ENCODE measurements at places on chromosomes 4 and X.

- DNase-seq: no peak
These were observed 25.2 kb upstream of the SMIM10L2A start for GRCh38 chrX:135396566-135396965.

DNA sequence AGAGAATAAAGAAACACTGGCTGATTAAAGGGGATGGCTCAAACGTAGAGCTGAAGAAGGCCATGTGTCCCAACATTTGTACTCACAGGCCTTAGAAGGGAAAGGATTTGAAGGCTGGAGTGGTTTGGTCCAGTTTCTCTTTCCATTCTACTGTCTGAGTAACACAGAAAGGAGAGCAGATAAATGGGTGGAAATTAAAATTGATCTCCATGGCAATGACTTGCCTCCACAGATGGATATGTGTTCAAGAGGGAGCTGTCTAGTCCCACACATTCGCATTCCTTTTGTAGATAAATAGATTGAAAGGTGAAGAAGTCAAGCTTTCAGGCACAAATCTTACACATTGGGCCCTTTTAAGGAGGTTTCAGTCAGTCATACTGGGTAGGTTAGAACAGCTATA lies 74.6 kb downstream of the DOCK11 start:
- no peak for DNase-seq

- peak; percentile 42 for DNase-seq
These were observed 16.8 kb downstream of the STIM2 start for GRCh38 chr4:26877406-26877805.

DNA sequence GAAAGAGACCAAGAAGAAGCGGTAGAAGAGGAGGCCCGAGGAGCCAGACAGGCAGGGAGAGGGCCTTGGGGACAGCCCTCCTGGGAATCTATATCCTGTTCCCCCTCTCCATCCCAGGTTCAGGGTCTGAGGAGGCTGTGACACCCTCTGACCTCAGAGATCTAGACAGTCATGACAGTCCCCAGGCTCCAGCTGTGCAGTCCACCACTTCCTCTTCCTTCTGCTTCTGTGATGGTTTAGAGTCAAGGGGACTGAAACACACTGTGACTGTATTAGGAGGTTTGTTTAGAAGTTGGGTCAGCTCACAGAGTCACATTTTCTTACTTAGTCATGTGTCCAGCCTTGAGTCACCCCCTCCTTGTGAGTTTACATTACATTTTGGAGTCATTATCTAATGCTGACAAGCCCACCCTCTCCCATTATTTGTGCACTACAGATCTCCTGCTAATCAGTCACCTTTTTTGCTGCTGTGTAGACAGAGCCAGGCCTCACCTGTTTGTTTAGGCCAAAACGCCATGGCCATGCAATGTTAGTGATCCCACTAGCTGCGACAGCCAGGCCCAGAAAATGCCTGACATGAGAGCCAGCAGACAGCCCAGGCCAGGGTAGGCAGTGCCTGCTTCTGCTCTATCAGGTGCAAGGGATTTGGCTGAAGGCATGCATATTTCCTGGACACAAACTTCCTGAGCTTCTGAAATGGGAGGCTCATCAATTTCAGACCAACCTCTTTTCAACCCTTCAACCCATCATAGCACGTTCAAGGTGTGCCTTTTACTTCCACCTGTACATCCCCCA lies 26.0 kb downstream of the MANBA start:
- DNase-seq: peak; percentile 10

- DNase-seq: peak; percentile 5
These were observed 58.2 kb upstream of the DKK2 start for GRCh38 chr4:107094332-107094731.

DNA sequence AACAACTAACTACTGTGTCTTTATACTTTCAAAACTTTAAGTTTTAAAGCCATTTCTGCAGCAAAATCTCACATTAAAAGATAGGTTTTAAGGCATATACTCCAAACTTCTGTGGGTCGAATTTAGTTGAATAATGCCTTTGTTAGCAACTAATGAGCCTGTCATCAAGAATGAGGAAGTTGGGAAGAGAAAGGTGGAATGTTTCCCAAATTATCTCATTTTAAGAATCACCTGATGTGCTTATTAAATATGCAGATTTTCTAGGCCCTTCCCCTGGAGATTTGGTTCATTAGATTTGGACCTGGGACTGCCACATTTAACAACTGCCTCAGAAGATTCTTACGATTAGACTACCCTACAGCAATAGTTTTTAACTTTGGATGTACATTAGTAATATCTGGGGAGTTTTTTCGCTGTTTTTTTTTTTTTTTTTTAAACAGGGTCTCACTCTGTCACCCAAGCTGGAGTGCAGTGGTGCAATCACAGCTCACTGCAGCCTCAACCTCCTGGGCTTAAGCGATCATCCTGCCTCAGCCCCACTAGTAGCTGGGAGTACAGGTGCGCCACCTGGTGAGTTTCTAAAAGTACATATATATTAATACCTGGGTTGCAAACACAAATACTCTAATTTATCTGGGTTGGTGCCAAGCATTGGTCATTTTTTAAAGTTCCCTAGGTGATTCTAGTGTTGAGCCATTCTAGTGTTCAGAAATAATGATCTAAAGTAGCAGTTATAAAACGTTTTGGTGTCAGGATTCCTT lies 16.1 kb upstream of the TASL start:
- DNase-seq: peak; percentile 27

DNA sequence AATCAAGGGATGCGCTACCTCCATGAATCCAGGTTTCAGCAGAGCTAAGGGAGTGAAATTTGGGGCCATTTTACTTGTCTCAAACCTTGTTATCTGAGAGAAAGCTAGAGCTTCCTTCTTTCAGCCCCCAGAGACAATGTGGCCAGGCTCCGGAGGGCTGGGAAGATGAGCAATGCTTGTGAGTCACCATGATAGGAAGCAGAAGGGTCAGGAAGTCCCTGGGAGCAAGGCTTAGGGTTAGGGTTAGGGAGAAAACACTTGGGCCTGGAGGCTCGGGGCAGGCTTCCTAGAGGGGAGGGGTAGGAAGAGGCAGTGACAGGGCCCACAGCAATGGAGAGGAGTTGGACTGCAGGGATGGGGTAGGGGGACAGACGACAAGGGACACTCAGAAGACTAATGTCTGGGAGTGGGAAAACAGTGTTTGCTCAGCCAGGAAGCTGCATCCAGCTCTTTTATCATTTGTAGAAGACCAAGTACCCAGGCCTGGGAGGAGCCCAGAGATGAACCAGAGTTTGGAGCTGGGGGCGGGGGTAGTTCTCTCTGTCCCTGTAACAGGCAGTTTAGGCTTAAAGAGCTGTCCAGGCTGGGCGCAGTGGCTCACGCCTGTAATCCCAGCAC lies 16.4 kb upstream of the PORCN start:
- no peak for DNase-seq

- DNase-seq: no peak
These were observed 386.7 kb upstream of the IGFBP7 start for GRCh38 chr4:57496697-57497471.

DNA sequence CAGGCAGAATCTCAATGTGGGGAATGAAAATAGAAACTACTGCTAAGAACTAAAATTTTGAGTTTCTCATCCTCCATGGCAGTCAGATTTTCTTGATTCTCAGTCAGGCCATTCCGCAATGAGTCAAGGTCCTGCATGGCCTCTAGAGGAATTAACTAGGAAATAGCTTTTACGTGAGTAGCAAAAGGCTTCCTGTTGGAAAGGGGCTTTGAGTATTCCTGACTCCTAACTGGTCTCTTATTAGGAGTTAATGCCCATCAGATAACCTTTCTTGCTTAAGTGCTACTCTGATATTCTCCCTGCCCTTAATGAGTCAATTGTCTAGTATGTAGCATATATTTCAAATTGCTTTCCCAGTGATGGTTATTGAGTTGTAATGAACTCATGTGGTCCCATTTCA lies 65.7 kb upstream of the ARHGAP24 start:
- DNase-seq: no peak

DNA sequence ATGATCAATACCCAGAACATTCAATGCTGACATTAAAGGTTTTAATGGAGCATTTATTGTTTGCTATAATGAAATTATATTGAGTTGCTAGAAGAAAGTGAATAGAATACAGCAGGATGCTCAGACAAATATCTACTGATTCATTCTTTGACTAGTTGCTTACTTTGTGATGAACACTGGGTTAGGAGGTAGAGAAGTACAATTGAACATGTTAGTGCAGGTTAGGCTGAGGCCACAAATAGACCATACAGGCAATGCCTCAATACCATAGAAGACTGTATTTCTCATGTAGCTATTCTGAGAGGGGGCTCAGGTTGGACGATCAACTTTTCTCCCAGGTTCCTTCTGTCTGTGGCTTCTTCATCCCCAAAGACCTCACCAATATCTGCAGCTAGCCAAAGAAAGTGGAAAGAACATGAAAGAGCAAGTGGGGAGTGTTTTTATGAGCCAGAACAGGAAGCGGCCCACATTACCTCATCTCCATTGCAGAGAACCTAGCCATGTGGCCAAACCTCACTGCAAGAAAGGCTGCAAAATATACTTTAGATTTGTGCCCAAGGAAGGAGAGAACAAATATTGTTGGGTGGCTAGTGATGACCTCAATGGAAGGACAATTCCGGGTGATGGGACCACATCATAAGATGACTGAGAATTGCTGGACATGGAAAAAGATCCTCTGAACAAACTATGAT lies 180.3 kb upstream of the GATB start:
- DNase-seq: no peak

DNA sequence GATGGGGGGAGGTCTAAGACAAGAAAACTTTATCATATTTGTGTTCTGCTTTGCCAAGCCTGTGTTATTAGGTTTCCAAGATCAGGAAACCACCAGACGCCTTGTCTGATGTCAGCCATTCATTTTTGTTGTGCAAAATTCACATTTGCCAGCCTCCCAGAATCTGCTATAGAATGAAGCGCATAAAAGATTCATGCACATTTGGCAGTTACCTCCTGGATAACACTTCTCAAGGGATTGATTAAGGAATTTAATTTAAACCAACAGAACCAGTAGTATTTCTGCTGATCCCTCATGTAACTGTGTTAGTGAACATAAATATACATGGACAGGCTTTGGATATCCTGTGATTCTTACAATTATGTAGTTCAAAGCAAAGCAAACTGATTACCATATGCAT lies 187.9 kb downstream of the COMMD8 start:
- no peak for DNase-seq

- no peak for DNase-seq
These were observed 30.3 kb downstream of the UCHL1 start for GRCh38 chr4:41287005-41287404.

DNA sequence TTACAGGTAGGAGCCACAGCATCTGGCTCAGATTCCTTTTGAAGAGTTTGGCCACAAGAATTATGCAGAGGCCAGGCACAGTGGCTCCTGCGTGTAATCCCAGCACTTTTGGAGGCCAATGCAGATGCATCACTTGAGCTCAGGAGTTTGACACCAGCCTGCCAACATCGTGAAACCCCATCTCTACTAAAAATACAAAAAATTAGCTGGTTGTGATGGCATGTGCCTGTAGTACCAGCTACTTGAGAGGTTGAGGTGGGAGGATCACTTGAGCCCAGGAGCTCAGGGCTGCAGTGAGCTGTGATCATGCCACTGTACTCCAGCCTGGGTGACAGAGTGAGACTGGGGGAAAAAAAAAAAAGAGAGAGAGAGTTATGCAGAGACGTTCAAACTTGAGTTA lies 53.0 kb downstream of the MID1IP1 start:
- DNase-seq: no peak

DNA sequence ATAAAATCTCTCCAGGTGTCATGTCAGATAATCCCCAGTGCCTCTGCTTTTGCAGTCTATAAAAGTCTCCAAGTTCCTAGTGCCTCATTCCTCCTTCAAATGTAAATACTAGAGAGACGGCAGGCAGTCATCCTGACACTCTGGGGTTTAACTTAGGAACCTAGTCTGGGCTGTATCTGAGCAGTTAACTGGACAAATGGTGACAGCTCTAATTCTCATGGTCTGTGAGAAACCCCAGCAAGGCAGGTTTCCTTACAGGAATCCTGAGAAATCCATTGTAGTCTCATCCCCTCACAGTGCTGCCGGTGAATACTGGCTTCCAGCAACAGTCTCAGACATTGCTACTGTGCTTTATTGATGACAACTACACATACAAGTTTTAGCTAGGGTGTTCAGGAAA lies 246.8 kb downstream of the SNCA start:
- no peak for DNase-seq

DNA sequence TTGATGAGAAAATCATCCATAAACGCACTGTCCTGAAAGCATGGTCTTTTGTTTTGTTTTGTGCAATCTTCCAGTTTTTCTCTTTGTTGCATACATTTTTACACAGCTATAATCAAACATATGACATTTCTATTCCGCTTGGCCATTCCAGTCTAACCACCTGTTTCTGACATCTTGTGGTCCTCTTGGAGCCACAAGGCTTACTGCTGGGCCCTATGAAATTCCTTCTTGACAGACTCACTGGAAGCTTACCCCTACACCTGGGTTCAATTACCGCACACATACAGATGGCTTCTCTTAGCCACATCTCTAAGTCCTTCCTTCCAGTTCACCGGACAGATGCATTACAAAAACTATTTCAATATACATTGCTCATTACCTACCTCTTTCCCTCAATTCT lies 72.4 kb downstream of the PAPSS1 start:
- DNase-seq: no peak

- DNase-seq: no peak
These were observed 16.4 kb downstream of the SMIM10L2A start for GRCh38 chrX:135437867-135438733.

GRCh38 chrX:38233891-38234667 lies 13.4 kb upstream of the SRPX start:
- DNase-seq: no peak

GRCh38 chrX:14802943-14803710 lies 69.7 kb downstream of the FANCB start:
- DNase-seq: no peak

DNA sequence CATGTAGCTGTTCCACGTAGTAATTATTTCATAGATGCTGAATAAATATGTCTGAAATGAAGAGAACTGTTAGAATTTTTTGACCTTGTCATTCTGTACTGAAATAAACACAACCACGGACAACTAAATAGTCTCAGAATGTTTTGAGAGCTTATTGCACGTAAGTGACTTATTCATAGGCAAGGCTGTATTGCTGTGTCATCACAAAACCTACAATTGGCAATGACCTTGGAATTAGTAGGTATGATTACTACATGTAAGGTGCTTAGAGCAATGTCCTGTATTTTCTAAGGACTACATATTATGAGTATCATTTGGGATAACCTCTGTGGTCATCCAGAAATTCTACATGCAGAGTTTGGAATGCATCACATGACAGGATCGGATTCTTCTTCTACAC lies 237.2 kb upstream of the PUDP start:
- DNase-seq: no peak

GRCh38 chrX:98380106-98380505 lies 1496.4 kb downstream of the RPA4 start:
- no peak for DNase-seq

- no peak for DNase-seq
These were observed 38.6 kb upstream of the STX18 start for GRCh38 chr4:4580494-4580893.

DNA sequence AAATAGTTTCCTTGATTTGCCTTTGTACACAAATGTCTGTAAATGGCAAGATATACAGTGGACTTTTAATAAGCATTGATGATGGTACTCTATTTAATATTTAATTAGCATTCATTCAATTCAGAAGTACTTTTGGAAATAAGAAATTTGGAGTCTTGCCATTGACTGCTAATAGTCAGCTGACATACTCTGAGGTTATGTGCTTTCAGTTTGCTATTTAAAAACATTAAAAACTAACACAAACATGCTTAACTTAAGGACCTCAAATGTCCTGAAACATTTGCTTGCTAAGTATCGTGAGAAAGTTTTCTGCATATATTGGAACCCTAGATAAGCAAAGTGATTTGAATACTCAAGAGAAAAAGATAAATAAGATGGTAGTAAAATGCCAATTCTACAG lies 64.6 kb downstream of the REELD1 start:
- no peak for DNase-seq

GRCh38 chrX:48589482-48590162 lies 7.7 kb upstream of the WDR13 start:
- no peak for DNase-seq
